ENCODE measurements at places on chromosomes 11 and 22.

DNA sequence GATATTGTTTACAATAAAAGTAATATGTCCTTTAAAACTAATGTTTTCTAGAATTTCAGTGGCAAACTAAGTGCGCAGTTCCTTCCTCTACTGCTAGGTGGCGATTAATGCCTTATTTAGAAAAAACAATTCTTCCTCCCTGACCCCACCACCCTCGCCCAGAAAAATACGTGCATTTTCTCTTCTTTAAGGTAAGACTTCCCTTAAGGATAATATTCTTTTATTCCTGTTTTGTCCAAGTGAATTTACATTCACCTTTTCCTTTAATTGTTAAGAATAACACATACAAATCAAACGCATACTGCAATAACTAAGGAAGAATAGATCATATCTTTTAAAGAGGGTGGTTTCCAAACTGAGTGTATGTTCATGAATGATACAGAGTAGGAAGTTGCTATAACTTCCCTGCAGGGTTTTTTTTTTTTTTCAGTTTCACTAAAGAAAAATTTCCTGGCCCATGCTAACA, 17.0 kb upstream of the PSMA1 start:
- no peak for DNase-seq

DNA sequence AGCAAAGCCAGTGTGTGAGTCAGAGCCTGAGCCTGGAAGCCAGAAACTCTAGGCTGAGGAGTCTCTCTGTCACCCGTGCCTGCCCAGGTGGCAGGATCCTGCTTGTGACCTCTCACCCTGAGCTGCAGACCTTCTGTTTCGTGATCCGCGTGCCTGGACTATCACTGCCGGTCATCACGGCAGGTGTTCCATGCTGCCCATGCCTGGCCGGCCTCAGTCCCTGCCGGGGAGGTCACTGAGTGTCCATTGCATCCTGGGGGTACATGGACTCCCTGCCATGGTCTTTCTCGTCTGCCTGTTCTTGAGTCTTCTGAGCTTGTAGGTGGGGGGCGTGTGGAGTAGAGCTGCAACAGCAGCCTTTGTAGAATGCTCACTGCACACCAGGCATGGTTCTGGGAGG, 1032.4 kb downstream of the TBC1D22A start:
- DNase-seq = no peak

DNA sequence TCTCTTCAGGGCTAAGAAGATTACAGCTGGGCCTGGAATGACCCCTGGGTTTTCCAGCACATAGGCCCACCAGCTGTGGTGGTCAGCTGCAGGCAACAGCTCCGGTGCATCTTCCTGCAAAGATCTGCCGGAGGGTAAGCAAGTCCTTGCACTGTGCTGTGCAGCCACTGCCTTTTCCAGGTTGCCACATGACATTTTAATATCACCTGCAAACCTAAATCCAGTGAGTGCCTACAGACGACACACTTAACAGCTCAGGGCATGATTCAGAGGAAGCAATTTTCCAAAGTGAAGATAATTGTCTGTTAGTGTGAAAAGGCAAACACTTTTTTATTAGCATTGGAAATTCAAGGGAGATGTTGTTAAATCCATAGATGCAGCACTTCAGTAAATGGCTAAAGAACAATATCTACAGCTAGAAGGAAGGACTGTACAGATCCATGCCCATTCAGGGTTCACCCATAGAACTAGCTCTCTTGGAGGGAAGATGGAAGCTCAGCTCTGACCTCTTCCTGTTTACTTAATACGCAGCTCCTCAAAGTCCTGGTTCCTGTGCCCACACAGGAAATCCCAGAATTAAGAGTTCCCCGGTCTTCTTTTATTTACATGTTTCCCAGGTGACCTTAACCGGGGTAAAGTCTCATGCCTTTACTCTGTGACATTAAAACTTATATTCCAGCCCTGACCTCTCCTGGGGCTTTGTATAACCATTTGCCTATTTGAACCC, 13.3 kb upstream of the NRIP3 start:
- no peak for DNase-seq

GRCh38 chr11:94417386-94417987, 16.3 kb upstream of the GPR83 start:
- no peak for DNase-seq

DNA sequence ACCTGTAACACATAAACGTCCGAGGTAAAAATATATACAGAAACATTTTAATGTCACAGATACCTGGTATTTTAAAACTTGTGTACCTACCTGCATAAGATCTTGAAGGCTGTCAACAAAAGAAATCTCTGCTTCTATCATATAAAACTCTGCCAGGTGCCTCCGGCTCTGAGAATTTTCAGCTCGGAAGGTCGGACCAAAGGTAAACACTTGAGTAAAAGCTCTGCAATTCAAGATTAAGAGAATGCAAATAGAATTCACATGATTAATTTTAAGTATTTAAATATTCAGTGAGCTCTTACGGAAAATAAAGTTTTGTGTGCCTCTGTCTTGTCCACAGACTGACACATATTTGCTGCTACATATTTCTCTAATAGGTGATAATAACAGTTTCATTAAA, 75.4 kb upstream of the GAB2 start:
- no peak for DNase-seq

GRCh38 chr11:11157185-11157584, 195.9 kb downstream of the CSNK2A3 start:
- peak; percentile 51 for DNase-seq

- DNase-seq = no peak
Observed at GRCh38 chr22:47166033-47166404, 403.6 kb downstream of the TBC1D22A start.

DNA sequence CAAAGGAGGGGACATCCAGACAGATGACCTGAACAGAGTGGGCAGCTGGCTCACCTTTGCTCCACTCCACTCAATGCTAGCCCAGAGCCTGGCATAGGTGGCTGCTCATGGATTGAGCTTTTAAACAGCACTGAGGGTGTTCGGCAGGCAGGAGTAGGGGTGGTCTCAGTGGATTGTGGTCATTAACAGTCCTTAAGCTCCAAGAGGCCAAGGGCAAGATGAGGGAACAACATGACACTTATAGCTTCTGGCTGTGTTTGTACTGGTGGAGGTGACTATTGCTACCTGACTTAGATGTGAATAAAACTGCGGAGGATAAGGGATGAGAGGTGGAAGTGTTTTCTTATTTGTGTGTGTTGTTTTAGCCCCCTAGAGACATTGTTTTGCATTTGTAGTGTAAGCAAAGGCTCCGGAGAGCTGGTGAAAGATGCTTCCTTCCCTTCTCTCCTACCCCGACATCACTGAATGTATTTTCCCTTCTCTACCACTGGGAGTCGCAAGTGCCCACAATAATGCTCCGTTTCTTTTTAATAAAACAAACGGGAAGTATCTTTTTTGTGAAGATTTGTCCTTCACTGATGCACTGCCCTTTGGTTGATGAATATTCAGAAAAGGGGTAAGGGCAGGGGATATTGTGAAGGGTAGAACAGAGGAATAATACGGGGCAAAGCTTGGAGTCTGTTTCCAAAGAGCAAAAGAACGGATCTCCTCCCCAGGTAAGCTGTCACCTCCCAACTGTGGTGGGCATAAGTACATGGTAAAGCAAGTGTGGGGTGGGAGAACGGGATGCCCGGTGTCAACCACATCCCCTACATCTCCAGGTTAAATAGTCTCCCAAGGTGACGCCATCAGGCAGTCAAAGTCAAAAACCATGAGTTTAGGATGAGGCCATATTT, 27.5 kb upstream of the MTNR1B start:
- no peak for DNase-seq

DNA sequence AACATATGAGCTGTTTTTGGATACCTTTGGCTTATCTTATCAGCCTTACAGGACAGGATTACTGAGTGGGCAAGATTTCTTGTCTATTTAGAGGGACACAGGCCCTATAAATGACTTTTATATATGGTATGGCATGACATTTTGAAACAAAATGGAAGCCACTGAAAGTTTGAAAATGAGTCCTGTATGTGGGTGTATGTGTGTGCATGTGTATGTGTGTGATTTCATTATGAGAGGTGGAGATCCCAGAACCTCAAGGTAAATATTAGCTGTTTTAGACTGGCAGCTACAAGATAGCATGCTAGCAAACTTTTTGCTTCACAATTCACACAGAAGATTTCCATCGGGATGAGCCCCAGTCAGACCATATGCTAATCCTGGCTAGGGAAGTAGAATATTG, 970.5 kb upstream of the CCDC90B start:
- no peak for DNase-seq

DNA sequence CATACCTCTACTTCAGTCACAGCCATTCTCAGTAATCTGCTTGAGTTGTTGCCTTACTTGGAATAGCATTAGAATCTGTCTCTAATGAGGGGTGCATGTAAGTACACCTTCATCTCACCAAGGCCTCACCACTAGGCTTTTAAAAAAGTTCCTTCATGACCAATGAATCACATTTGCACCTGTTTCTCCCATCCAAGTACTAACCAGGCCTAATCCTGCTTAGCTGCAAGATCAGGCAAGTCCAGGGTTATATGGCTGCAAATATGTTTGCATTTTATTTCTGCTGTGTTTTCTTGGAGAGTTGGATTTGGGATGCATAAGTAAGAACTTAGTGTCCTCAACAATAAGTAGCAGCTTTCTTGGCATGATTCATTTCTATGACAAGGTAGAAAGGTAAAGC, 66.9 kb downstream of the BBOX1 start:
- DNase-seq = no peak
